ENCODE measurements at places on chromosomes 13 and 19.

DNA sequence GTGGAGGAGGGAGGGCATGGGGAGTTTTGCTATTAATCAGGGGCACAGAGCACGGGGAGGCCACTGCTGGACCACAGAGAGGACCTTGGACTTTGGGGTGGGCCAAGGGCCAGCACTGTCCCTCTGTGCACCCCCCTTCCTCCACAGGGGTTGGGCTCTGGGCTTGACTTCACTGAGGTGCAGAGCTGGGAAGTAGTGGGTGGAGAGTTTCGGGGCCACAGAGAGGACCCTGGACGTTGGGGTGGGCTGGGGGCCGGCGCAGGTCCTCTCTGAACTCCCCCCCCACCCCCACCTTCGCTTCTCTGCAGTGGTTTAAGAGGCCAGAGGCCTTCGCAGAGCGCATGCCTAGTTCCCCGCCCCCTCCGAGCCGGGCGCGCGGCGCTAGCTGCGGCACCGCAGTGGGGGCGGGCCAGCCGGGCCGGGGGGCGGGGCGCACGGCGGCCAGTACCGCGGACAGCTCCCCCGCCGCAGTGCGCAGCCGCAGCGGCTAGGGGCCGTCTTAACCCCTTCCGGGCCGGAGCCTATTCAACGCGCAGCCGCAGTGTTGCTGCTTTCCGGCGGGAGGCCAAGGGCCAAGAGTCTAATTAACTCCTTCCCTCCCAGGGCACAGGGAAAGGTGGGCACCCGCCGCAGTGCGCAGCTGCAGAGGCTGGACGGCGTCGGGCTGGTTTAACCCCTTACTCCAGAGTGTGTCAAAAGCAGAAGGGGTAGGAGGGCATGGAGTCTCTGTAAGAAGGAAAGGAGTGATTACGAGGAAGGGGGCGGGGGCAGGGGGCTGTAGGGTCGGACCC, 3.7 kb downstream of the KCNC3 start:
- peak; percentile 99 for DNase-seq

GRCh38 chr19:35317464-35318043, 11.4 kb upstream of the CD22 start:
- no peak for DNase-seq

DNA sequence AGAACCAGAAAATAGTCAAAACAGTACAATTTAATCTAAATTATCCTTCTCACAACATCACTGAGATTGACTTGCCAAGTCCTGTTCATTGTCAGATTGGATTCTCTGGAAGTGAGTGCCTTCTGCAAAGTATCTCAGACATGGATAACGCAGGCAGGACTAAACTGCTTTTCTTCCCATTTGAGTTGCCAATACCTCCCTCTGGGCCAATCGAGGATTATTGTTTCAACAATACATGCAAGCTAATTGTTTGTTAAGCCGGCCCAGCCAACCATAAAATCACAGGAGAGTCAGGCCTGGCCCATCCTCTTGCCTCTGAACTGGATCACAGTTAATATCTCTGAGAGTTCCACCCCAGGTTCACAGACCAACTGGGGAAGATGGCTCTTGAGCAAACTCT, 240.0 kb downstream of the ENOX1 start:
- no peak for DNase-seq

GRCh38 chr19:31436121-31436776, 87.0 kb upstream of the TSHZ3 start:
- no peak for DNase-seq

GRCh38 chr19:39951686-39952085, 17.3 kb upstream of the FCGBP start:
- DNase-seq, result peak; percentile 44

- no peak for DNase-seq
Measured at GRCh38 chr19:34482380-34483250, 1.1 kb downstream of the WTIP start.

GRCh38 chr13:25110956-25111584, 15.1 kb downstream of the PABPC3 start:
- no peak for DNase-seq

- no peak for DNase-seq
Measured at GRCh38 chr19:15283141-15283883, 49.0 kb downstream of the BRD4 start.

GRCh38 chr13:73450583-73450982, 391.8 kb downstream of the KLF5 start:
- DNase-seq, result no peak

- no peak for DNase-seq
Measured at GRCh38 chr13:85148009-85148408, 651.2 kb downstream of the SLITRK6 start.

- DNase-seq, result no peak
Measured at GRCh38 chr19:31249217-31249616, 100.0 kb downstream of the TSHZ3 start.

- no peak for DNase-seq
Measured at GRCh38 chr13:27583645-27584044, 36.7 kb downstream of the LNX2 start.

DNA sequence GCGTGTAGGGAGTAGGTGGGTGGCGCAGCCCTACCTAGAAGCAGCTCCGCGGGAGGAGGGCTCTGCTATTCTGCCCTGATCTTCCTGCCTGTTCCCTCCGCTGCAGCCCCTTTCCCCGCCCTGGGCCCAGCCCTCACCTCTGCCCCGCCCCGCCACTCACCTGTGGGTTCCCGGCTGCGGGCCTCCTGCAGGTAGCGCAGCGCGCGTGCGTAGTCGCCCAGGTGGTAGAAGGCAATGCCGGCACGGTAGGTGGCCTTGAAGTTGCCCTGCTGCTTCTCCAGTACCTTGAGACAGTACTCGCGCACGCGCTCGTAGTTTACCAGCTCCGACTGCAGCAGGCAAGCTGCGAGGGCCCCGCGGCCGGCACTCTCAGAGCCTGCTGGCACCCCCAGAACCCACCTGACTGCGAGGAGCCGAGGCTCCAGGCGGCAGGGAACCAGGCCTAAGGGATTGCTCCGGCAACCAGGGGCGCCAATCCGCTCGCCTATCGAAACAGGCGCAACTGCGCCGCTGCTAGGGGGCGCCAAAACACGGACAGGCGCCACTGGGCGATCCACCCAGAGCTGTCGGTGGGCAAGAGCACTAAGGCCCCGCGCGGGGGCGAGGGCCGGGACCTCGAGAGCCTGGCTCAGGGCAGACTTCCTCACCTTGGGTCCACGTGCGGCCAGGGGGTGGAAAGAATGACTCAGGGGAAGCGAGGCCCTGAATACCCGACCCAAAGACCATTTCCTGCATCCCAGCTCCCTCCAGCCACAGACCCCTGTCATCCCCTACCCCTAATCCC, 965 bp downstream of the TTC9B start:
- no peak for DNase-seq

- no peak for DNase-seq
Measured at GRCh38 chr19:23065306-23065705, 51.5 kb upstream of the ZNF730 start.

DNA sequence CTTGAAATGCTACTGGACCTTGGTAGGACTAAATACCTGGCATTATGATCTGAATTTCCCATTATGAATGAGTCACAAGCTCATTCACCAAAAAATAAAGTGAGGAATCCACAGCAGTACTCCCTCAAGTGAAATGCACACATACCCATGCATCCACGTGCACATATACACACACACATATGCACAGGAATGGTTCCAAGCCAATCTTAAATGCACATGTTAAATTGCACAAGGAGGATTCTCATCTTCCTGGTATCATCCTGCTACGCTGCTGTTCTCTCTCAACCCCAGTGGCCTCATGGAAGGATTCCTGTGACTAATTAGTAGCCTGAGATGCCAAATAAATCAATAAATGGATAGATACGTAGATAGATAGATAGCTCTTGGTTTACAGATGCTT, 132.1 kb upstream of the KLF12 start:
- DNase-seq, result no peak

DNA sequence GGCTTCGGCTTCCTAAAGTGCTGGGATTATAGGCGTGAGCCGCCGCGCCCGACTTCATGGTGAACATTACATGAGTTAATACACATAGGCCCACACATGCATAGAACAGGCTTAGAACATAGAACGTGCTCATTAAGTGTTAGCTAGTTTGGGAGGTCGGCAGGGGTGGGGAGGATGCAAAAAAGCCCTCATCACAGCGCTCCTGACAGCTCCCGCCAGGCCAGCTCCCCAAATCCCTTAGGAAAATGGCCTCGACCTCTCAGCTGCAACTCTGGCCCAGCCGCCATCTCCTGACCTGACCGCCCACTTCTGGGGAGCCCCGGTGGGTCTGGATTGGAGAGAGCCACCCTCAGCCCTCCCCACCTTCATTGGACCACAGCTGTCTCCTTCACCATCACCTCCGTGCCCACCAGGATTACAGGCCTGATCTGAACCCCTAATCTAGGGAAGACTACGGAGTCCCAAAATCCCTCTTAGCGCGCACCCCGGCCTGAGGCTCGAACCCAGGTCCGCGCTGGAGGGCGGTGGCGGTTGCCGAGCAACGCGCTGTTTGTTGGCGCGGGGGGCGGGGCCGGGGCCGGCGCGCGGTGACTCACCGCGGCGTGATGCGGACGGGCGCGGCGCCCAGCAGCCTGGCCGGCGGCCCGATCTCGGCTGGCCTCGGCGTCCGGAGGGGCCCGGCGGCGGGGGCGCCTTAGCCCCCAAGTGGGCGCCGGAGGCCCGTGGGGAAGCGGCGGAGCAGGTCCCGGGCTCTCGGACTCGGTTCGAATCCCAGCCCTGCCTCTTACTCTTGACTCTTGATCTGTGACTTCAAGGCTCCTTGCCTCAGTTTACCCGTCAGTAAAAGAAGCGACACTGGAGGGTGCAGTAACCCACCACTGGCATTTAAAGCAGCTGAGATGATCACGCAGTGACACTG, 26.7 kb upstream of the NANOS3 start:
- peak; percentile 40 for DNase-seq

DNA sequence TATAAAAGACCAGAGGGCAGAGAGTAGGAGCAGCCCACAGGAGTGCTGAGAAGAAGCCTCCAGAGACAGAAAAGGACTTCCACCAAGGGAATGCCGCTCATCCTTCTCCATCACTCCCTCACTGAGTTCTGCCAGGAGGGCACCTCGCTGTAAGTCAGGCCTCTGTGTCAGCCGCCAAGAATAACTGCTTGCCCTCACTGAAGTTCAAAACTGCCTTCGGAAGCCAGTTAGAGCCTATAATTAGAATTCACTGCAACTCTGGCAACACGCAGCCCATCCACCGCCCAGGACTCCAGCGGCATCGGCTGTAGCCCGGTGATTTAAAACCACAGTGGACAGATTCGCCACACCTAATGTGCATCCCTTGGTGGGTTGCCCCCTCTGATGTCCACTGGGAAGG, 281.8 kb upstream of the ZNF507 start:
- DNase-seq, result no peak

DNA sequence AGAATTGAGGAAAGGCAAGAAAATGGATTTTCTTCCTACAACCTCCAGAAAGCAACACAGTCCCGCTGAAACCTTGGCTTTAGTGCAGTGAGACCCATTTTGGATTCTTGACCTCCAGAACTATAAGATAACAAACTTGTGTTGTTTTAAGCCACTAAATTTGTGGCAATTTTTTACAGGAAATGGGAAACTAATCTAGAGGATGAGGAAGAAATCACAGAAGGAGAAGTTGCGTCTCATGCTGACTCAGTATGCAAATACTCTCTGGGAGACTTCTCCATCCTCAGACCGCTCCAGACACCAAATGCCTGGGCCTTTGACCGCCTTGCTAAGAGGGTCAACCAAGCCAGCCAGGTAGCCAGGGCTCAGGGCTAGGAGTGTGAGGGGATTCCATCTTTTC, 13.1 kb upstream of the CEACAM16 start:
- DNase-seq, result no peak

Data from H54 (cell line).